ENCODE measurements at places on chromosomes 16 and 17.

DNA sequence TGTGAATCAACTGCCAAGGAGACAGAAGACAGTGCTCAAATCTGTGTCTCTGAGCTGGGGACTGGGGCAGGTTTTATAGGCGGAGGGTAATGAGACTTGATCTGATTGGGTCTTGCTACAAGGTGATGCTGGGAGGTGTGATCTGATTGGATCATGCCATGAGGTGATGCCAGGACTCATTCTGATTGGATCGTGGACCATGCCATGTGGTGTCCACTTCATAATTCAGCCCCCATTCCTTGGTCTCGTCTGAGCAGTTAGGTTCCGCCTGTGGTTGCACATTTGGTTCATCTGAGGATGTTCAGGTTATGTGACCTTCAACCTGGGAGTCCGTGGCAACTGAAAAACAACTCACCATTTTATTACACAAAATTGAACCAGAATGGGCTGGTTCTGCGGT lies 41.0 kb downstream of the OTOA start:
- no peak for DNase-seq

DNA sequence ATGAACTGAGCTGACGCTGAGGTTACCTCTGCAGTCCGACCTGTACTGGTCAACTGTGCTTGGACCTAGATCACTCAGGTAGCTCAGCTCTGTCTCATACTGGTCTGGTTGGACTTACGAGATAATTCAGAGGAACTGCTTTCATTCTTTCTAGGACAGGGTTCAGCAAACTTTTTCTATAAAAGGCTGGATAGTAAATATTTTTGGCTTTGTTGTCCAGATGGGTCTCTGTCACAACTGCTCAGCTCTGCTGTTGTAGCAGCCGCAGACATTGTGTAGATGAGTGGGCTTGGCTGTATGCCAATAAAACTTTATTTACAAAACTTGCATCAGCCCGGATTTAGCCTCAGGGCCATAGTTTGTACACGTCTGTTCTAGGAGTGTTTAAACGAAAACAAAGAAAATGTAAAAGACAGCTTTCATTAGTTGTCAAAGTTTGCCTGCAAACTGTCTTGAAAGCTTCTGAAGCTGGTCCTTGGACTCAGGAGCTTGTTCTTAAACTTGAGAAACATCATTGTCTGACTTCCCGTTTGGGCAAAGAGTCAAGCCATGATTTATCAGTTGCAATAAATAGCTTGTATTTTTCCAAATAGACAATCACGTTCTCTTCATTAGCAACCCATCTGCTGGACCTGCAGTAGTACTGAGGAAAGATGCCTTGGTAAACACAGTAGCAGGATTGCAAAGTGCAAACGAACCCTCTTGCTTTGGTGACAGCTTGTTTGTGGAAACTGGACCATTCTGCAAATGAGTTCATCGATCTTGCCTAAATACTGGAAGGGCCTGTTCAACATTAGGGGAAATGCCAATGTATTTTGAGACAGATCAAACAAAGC lies 253.4 kb downstream of the SNX29 start:
- DNase-seq: peak; percentile 53

GRCh38 chr17:78651554-78651953 lies 74.4 kb upstream of the DNAH17 start:
- DNase-seq: no peak

GRCh38 chr17:76781056-76781982 lies 43.4 kb downstream of the MFSD11 start:
- no peak for DNase-seq

- no peak for DNase-seq
Measured at GRCh38 chr17:45902892-45903346, 8.6 kb downstream of the MAPT start.

- DNase-seq: peak; percentile 14
Measured at GRCh38 chr17:17401271-17401781, 75.5 kb upstream of the MED9 start.

GRCh38 chr17:13055131-13055530 lies 37.3 kb upstream of the ELAC2 start:
- no peak for DNase-seq
